ENCODE measurements at places on chromosomes 12 and 14.

DNA sequence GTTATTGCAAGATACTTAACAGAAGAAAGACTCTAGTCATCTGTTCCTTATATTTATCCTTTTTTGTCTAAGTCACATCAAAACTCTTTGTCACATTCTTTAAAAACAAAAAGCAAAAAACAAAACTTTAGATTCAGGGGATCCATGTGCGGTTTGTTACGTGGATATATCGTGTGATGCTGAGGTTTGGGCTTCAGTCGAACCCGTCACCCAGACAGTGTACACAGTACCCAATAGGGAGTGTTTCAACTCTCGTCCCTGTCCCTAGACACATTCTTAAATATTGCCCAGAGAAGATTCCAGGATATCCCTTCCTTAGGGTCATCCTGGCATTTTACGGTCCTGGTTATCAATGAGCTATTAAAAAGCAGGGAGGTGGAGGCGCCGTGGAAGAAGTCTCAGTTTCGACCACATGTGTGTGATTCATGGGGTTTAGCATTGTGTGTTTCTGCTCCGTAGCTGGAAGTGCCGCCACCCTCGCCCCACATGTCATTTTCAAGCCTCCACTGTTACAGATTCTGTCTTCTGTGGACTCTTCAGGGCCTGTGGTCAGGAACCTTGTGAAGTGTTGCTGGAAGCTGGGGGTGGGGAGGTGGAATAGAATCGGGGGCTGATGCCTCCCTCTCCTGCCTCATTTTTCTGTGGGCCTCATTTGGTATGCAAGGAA, 19.9 kb downstream of the CCND2 start:
- peak; percentile 38 for DNase-seq

- no peak for DNase-seq
Measured at GRCh38 chr14:31590206-31590605, 29.0 kb downstream of the NUBPL start.

DNA sequence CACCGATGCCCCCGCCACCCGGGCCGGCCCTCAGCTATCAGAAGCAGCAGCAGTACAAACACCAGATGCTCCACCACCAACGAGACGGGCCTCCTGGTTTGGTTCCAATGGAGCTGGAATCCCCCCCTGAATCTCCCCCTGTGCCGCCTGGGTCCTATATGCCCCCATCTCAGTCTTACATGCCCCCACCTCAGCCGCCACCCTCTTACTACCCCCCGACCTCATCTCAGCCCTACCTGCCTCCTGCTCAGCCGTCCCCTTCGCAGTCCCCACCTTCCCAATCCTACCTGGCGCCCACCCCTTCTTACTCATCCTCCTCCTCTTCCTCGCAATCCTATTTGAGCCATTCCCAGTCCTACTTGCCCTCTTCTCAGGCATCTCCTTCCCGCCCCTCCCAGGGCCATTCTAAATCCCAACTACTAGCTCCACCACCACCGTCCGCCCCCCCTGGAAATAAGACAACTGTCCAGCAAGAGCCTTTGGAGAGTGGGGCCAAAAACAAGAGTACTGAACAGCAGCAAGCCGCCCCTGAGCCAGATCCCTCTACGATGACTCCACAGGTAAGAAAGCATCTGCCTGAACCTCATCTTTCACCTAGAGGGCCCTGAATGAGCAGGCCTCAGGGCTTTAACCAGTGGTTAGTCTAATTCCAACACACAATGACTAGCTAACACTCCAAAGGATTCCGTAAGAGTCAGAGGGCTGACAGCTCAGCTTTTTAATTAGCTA, 851 bp downstream of the YLPM1 start:
- DNase-seq, result peak; percentile 25

DNA sequence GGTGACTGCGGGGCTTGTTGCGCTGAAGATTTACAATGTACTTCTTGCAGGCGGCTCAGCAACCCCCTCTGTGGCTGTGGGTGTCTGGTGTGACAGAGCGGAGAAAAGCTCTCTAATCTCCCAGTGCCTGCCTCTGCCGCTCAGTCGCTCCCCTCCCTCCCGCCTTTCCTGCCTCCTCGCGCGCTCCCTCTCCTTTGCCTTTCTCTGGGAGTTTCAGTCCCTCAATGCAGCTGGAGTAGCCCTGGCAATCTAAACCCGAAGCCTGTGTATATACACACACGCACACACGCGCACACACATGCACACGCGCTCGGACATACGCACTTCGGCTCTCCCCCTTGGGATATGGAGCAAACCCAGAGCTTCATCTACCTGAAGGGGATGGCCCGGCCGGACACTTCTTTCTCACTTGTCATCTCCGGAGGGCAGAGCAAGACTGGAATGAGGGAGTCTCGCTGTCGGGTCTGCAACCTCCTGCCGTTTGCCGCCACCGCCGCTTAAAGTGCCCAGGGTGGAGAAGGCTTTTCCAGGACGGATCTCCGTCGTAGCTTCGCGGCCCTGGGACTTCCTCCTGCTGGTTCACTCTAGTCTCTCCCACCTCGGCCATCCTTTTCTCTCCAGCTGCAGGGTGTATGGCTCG, 599 bp upstream of the TRHDE start:
- DNase-seq, result no peak

- peak; percentile 58 for DNase-seq
Measured at GRCh38 chr12:109518820-109519665, 41.6 kb downstream of the UBE3B start.

DNA sequence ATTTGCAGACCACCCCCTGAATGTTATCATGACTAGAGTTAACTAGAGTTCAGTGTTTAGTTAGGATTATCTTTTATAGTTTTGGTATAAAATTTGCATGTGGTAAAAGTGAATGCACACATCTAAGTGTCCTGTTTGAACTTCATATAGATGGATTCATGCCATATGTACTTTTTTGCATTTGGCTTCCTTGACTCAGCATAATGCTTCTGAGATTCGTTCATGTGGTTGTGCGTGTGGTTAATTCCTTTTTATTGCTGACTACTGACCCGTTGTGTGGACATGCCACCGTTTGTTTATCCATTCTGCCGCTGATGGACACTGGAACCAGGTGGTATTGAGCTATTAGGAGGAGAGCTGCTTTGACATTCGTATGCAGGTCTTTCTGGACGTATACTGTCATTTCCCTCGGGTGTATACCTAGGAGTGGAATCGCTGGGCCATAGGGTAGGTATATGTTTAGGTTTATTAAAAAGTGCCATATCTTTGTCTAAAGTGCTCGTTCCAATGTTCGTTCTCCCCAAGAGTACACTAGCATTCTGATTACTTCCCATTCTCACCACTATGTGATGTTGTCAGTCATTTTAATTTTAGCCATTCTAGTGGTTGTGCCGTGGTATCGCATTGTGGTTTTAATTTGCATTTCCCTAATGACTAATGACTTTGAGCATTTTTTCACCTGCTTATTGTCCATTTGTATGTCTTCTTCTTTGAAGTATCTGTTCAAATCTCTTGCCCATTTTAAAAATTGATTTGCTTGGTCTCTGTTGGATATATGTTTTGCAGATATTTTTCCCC, 37.7 kb downstream of the RIN3 start:
- DNase-seq, result peak; percentile 62

DNA sequence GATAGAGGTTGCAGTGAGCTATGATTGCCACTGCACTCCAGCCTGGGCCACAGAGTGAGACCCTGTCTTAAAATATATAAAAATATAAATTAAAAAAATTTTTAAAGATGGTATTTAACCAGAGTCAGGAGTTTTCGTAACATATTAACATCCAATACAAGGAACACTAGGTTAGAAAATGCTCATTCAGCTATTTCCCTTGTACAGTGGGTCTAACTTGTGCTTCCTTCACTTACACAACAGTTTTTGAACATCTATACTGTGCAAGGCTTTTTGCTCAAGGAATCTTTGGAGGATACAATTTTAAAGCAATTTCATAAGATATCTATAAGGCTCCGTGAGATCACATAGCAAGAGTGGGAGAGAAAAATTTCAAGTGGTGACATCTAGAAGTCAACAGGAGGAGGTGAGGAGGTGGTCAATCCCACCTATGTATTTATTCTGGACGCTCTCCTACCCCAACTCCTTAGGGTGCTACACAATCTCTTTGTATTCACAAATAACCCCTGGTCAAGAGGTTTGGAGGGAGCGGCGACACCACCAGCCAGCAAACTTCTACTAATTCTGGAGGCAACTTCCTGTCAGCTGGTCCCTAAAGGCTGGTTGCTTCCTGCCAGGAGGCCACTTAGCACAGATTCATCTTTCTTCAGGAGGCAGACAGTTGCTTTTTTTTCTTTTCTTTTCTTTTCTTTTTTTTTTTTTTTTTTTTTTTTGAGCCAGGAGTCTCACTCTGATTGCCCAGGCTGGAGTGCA, 22.2 kb downstream of the DUSP16 start:
- DNase-seq, result no peak

GRCh38 chr12:26868447-26869103, 35.6 kb upstream of the ITPR2 start:
- DNase-seq, result no peak

DNA sequence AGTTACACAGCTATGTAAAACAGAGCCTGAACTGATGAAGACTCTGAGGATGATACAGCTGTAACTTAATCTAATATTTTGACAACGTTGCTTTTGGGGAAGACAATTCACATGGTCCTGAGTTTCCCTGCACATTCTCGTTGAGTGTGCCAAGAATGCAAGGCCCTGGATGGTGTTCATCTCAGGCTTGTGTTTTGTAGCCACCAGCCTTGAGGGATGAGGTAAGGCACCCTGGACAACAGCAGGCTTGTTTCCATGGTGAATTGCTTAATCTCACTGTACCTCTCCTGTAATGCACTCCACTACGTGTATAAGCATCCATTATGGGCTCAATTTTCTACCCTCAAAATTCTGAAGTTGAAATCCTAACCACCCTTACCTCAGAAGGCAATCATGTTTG, 2.1 kb downstream of the CATSPERB start:
- no peak for DNase-seq

DNA sequence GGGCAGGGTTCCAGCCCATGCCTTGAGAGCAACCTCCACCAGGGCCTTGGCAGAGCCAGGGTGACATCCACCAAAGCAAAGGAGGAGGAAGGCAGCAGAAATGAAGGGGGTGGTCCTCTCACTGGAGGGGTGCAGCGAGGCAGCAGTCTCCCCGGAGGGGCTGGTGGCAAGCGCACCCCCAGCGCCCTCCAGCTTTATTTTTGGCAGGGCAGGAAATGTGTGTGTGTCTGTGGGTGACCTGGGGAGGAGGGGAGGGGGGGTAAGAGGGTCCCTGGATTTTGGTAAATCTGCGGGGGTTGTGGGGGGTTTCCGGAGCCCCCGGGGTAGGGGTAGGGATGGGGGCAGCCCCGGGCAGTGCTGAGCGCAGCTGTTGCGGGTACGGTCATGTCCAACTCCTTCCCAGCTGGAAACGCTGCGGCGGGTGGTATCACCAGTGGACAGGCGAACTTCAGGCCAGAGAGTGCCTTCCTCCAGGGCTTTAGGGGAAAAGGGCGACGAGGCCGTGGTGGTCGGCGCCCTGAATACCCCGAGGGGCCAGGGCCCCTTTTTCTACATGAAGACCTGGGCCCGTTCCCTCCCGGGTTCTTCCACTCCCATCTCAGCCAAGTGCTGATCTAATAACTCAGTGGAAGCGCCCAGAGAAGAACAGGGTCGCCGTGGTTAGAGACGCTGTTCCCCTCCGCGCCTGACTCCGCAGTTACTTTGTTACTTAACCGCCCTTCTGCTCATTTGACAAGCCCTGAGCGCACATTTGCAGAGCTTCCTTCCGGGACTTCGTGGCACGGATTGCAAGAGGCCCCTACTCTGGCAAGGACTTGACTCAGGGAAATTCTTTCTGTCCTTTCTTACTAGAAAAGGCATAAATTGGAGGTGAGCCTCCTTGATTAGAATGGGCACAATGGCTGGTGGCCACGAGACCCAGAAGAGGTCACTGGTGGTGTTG, 55.2 kb downstream of the FOS start:
- peak; percentile 67 for DNase-seq

DNA sequence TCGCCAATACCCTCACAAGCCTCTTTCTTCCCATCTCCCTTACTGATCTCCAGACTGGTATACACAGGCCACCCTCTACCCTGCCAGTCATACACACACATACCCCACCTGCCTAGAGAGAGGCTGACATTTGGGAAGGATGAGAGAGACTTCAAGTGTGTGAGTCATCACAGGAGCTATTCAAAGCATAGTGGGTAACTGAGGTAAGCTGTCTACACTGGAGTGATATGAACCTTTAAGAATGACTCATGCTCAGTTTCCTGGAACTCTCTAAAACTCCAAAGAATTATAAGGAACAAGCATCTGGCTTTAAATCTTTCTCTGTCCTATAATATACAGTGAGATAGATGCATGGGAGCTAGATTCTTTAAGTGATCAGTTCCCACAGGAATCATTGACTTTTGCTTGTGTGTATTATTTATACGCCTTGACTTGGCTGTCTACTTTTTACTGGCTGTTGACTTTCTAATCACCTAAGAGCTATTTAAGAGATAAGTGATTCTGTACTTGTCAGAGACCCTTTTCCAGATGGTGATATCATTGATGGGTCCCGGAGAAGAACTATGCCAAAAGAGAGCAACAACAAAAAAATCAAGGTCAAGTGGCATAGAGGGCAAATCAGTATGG, 5.8 kb downstream of the IGF1 start:
- DNase-seq, result no peak

- no peak for DNase-seq
Measured at GRCh38 chr12:40106202-40106533, 287 bp upstream of the SLC2A13 start.

DNA sequence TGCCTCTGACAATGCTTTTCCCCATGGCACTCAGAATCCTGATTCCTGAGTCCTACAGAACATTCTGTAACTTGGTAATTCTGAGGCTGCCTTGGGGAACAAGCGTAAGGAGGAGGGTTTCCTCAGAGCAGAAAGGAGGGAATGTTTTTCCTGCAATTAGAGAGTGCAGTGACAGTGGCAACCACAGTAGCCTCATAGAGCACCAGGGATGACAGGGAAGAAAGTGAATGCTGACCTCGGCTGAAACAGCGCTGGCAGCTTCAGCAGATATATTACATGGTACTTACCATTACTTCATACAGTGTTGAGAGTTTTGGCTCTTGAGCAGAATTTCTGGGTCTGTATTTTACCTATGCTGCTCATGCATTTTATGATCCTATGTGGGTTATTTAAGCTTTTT, 757.1 kb downstream of the NRXN3 start:
- no peak for DNase-seq

DNA sequence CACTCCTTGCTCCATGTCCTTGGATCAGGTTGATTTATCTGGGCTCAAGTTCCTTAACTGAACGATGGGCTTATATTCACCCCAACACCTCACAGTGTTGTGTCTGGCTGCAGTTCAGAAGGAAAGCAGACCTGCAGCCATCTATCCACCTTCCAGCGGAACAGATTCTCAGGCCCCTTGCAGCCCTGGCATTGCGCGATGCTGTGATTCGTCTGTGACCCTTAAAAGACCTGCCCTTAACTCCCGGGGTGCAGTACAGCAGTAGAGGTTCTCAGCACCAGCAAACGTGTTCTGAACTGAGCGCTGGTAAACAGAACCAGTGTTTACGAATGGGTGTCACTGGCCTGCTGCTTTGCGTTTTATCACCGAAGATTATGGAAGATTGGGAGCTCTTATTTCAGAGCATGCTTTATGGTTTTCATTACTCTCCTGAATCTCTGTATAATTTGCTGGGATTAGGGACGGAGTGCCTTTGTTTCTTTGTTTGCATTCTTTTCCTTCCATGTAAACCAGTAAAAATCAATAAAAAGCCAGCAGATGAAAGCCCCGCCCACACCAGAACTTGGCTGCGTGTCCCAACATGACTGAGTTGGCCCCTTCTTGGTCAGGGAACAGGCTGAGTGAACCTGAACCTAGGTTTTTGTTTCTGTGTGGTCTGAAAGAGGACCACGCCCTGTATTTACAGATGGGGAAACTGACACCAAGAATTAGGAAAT, 286.7 kb upstream of the CRY1 start:
- no peak for DNase-seq

GRCh38 chr14:72888636-72889201, 5.2 kb downstream of the DPF3 start:
- DNase-seq, result no peak
